ENCODE measurements at places on chromosomes 2 and 18.

DNA sequence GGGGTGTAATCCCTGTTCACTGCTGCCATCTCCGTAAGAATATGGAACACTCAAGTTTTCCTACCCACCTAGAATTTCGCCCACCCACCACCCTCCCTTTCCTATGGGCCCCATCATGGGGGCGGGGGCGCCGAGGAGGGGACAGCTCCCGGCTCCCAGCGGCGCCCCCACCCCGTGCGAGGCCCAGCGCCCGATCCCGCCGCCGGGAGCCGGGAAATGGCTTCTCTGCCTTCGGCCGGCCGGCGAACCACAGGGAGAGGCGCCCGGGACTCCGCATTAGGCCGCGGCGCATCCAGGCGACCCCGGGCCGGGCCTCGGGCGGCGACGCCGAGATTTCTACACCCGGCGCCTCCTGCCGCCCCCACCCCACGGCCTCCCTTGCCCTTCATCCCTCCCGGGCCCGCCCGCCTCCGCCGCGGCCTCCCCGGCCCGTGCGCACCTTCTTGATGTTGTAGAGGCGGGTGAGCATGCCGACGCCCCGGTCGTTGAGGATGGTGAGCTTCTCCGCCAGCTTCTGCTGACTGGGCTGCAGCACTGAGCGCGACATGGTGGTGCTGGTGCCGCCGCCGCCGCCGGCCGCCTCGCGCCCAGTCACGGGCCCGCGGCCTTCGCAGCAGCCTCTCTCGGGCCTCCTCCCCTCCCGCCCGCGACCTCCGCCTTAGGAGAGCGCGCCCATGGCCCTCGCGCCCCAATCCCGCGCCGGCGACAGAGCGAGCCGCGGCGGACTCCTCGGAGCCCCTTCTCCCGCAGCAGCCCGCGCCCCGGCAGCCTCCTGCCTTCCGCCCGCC is 510 bp downstream of the NCKAP1 start:
- DNase-seq: no peak

GRCh38 chr2:182404975-182405561 is 21.8 kb downstream of the PDE1A start:
- DNase-seq: no peak

DNA sequence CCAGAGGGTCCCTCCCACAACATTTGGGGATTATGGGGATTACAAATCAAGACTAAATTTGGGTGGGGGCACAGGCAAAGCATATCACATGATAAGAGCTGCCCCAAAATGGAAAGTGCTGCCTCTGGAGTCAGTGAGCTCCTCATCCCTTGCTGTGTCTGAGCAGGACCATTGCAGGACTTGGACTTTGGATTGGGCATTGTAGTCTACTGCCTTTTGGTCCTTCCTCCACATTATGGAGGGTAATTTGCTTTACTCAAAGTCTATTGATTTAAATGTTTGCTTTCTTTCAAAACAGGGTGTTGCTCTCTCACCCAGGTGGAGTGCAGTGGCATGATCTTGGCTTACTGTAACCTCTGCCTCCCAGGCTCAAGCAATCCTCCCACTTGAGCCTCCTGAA is 106.8 kb upstream of the LDAH start:
- no peak for DNase-seq

DNA sequence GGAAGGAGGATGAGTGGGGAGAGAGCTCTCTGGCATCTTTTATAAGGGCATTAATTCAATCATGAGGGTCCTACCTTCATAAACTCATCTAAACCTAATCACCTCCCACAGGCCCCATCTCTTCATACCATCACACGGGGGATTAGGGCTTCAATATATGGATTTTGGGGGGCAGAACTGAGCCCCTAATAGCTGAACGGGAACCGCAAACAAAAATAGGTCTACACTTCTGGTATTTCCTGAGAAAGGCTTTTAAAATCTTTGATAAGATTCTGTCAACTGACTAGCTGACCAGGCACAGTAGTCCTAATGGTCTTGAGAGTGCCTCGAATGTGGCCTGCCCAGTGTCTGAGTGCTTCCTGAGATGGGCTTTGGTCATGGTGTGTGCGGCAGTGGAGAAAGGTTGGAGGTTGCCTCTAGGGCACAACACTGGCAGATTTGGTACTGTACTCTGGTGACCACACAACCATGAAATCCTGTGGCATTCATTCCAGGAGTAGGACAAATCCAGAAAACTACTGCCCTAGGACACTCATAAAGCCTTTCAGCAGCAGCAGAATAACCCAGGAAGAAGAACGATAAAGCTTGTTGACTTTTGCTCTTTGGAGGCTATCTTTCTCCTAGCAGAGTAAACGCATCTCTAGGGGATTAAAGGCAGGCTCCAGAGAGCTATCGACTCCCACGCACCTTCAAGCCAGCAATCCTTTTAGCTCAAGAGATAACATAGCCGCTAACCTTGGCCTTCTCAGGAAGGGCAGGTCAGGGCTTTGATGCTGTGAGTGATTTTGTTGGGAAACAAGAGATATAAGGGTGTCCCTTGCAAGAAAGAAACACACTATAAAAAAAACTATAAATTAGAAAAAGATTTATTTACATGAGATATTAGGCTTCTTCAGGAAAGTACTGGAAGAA is 12.3 kb upstream of the APOB start:
- peak; percentile 67 for DNase-seq

DNA sequence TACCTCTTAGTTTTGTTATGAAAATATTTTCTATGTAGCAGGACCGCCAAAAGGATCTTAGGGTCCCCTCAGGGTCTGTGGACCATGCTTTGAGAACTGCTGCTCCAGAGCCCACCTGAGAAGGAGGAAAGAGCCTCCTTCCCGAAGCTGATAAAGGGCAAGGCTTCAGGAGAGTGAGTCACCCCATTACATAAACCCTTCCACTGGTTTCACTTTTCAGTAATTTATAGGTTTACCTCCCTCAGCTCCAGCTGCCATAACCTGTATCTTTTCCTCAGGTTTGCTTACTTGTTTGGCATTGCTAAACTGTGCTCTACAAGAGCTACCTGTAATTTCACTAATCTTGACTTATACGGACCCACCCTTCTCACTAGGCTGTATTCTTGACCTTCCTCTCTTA is 6.6 kb downstream of the TTLL4 start:
- DNase-seq: no peak

GRCh38 chr2:160646684-160647444 is 153.3 kb upstream of the RBMS1 start:
- DNase-seq: no peak

DNA sequence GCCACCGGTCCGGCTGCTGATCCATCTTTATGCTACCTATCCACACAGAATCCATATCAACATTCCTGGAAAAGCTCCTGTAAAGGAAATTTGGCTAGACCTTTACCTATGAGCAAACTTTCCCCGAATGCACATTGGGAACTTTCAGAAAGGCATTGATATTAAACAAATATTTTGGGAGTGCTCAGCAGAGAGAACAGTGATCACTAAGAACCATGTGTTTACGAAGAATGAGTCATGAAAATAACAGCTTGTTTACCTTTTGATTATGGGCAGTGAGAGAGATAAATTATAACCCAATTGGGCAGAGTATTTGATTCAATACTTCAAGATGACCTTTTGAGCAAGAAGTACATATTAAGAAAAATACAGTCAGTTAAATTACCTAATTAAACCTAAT is 189.7 kb upstream of the CDH2 start:
- DNase-seq: no peak

GRCh38 chr18:43115076-43115921 is at the start of gene RIT2:
Gene RIT2 (minus strand): TSS chr18:43115685.
- DNase-seq: no peak

- no peak for DNase-seq
Measured at GRCh38 chr2:16096962-16097361, 156.6 kb downstream of the MYCN start.

GRCh38 chr2:237244178-237244577 is 158.5 kb downstream of the COPS8 start:
- no peak for DNase-seq

- DNase-seq: peak; percentile 73
Measured at GRCh38 chr2:236549165-236549564, 20.5 kb upstream of the ACKR3 start.

DNA sequence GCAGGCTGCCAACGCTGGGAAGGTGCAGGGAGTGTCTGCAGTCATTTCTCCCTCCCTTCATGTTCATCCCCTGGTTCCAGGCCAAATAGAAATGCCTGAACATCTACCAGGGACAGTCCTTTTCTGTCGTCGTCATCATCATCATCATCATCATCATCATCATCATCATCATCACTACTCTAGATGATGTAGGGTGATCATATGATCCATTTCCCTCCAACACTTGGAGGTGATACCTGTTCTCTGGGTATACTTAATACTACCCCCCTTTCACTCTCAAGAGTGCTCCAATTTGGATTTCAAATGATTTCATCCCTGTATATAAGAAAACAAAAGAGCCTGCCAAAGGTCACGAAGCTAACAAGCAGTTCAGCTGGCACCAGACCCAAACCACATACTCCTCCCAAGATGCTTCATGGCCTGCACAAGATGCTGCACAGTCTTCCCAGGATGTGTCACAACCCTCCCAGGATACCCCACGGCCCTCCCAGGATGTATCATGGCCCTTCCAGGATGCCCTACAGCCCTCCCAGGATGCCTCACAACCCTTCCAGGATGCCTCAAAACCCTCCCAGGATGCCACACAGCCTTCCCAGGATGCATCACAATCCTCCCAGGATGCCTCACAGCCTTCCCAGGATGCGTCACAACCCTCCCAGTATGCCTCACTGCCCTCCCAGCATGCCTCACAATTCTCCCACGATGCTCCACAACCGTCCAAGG is 257.9 kb downstream of the DYSF start:
- no peak for DNase-seq

DNA sequence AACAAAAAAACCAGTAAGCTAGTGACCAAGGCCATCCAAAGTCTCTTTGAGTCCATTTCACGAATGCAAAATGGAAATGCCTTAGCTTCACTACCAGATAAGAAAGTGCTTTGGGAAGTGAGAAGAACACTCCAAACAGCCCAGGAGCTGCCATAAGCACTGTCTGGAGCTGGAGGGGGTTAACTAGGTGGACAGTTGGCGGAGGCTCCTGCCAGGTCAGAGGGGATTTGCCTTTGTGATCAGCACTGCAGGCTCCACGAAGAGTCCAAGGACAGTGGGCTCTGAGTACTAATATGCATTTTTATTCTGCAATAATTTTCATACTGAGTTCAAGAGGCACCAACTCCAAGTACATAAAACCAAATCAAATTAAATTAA is 233.3 kb upstream of the SMAD2 start:
- DNase-seq: no peak

DNA sequence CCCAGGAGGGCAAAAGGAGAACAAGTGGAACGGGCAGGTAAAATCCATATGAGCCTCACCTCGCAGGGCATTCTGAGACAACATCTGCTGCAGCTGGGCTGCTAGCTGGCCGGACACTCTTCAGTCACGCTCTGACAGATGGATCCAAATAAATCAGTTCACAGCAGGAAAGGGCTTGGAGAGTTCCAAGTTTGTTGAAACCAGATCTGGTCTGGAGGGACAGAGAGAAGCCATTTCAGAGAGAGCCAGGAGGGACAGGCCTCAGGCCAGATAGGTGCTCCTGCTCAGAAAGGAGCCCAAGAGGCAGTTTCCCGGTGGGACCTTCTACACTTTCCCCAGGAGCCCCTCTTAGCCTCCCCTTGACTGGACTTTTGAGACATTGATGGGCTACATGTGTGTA is 28.2 kb upstream of the TNP1 start:
- DNase-seq: no peak

DNA sequence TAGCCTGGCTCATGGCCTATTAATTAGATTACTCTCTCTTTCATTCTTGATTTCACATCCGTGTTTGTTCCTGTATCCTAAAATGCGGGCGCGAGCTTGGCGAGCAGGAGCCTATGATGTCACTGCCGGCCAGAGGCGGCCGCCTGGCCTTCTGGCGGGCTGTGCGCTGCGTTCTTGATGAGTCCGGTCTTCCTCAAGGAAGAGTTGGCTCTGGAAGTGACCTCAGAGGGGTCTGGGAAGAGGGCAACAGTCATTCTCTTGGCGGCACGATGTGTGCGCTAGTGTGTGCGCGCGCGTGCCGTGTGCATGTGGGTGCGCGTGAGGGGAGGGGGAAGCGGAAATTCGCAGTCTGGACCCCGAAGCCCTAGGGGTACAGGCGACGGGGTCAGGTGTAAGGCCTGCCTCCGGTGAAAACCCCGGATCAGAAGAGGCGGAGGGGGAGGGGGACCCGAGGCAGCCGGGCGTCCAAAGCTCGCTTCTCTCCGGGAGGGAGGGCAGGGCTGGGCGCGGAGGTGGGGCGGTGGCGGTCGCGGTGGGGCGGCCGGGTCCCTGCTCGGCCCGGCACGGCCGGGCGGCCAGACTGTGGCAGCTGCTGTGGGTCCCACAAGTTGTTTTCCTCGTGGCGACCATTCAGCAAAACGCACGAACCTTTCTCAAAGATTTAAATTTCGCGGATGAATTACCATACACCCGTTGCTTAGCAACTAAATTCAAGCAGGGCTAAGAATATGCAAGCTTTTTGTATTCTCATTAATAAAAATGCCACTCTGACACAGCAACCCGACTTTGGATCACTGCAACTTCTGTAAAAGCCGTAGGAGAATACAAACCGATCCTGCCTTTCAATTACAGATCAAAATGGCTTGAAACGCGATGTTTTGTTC is 8.4 kb downstream of the POU3F3 start:
- DNase-seq: peak; percentile 87

GRCh38 chr18:61893309-61893970 is 633 bp upstream of the RNF152 start:
- peak; percentile 83 for DNase-seq

GRCh38 chr2:109098251-109098920 is 30.6 kb upstream of the SH3RF3 start:
- DNase-seq: no peak

DNA sequence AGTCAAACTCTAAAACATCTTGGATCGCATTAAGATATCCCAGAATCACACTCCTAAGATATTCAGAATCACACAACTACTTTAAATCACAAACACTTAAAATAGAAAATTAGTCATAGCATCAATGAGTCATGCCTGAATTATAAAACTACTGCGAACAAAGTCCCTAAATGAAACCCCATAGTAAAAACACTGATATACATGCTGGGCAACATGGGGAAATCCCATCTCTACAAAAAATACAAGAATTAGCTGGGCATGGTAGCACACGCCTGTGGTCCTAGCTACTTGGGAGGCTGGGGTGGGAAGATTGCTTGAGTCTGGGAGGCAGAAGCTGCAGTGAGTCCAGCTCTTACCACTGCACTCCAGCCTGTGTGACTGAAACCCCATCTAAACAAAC is 101.7 kb downstream of the COBLL1 start:
- DNase-seq: no peak

DNA sequence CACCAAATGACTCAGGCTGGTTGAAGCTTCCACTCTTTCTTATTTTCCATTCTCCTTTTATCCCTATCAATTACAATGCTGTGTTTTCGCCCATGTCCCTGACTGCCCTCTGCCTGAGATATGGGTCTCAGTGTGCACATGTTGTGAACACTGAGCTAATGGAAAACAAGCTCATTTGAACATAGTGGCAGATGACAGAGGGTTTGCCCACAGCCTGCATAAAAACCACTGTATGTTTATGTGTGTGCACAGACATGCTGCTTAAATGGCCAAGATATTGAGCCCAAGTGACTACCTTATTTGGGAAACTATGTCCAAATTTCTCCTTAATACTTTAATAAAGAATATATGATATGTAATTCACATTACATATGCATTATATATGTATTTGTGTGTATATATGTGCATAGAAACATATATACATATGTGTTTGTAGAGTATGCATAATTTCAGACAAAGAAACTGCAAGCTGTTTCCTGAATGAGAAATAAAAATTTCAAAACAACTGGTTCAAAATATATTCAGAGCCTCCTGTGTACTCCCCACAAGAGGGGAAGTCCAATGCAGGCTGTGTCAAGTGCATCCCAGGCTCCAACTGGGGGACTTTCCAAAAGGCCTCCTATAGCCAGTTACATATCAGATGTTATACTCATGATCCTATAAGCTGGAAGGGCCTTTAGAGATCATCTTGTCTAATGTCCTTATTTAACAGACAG is 92.7 kb upstream of the CD302 start:
- no peak for DNase-seq

All from endodermal cell (in vitro differentiated cells).